ENCODE measurements at places on chromosomes 6 and 20.
A peak's percentile ranks its signal among the peaks of the same experiment; 100 is the strongest.

GRCh38 chr6:150302520-150303176, 66.2 kb upstream of the IYD start:
- no peak for DNase-seq

DNA sequence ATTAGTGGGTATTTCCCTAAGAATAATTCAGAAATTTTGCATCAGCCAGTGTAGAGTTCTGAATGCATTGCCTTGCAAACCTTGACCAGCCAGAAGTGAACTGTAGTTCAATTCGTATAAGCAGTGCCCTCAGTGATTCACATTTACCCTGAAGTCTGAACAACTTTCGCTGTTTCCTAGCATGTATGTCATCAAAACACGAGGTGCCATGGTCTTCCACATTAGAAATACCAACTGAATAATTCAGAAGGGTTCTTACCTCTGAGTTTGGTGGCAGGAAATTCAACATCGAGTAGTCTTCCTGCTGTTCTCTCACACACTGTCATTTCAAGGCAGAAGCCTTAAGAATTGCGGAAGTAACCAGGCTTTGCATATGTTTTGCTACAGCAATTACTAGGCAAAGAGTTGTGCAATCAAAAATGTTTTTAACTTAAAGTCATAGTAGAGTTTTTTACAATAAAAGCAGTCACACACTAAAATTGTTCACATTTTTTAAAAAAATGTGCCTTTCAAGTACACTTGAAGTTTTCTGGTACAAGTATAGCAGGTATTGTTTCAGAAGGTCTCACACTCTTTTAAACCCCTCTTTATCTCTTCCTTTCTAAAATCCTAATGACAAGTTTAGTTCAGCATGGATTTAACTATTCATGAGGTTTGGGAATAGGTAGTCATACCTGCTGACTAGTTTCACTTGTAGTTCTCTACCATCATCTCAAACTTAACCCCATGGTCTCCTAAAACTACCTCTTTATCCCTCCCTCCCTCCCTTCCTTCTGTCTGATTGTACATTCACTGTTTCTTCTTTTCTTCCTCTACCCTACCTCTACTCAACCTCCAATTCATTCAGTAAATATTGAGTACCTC, 118.3 kb downstream of the STXBP5 start:
- no peak for DNase-seq

DNA sequence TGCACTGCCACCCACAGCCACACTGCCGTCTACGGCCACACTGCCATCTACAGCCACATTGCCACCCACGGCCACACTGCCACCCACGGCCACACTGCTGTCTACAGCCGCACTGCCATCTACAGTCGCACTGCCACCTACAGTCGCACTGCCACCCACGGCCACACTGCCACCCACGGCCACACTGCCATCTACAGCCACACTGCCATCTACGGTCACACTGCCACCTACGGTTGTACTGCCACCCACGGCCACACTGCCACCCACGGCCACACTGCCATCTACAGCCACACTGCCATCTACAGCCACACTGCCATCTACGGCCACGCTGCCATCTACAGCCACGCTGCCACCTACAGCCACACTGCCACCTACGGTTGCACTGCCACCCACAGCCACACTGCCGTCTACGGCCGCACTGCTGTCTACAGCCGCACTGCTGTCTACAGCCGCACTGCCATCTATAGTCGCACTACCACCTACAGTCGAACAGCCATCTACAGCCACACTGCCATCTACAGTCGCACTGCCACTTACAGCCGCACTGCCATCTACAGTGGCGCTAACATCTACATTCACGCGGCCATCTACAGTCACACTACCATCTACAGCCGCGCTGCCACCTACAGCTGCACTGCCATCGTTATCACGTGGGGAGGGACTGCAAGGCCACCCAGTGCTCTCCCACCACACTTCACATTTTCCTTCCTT, 154.6 kb upstream of the AFDN start:
- DNase-seq, result no peak

DNA sequence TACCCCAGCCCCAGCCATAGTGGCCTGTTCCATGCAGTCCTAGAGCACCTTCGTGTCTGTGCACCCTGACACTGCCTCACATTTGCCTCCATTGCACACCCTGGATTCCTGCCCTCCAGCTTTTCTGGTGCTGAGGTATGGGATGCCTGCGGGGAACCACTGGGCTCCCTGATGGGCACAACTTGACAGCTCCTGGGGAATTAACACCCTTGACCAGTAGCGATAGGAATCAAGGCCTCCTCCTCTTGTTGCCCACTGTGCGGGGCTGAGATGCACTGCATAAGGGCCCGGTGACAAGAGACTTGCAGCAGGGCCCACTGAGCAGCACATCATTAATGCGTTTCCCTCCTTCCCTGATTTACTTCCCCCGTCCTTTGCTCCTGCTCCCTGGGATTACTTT, 235.6 kb upstream of the MOCS1 start:
- no peak for DNase-seq

GRCh38 chr6:141103246-141103645, 1029.5 kb upstream of the GJE1 start:
- DNase-seq, result no peak

GRCh38 chr20:40565682-40566040, 123.4 kb downstream of the MAFB start:
- no peak for DNase-seq

DNA sequence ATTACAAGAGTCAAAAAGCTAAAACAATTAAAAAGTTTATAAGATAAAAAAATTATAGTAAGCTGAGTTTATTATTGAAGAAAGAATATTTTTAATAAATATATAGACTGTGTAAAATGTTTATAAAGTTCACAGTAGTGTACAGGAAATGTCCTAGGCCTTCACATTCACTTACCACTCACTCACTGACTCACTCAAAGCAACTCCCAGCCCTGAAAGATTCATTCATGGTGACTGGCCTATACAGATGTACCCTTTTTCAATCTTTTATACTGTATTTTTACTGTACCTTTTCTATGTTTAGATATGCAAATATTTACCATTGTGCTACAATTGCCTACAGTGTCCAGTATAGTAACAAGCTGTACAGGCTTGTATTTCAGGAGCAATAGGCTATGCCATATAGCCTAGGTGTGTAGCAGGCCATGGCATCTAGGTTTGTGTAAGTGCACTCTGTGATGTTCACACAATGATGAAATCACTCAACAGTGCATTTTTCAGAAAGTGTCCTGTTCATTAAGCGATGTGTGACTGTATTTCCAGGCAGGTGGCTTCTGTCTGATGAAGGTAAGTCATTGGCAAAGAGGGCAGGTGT, 130.2 kb downstream of the BTBD3 start:
- peak; percentile 9 for DNase-seq

GRCh38 chr6:110523451-110524021, 47.1 kb upstream of the SLC22A16 start:
- no peak for DNase-seq

DNA sequence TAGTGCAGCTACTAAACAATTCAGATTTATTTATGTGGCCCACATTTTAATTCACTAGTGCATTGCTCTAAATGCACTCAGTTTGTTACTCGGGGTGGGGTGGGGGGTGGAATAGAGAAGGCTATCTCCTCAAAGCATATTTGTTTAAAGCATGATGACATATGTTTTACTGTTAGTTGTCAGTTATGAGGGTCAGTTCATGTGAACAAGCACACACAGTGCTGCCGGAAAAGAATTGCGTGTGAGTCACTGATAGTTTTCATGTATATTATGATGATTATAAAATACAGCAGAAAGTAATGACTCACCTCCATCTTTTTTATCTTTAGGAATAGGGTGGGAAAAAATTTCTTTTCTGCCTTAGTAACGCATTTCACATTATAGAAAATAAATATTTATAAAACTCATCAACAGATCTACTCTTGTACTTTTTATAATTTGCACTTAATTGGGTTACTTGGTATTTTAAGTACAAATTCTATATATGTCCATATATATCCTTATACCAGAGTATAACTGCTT, 42.2 kb upstream of the STXBP5 start:
- DNase-seq, result peak; percentile 90

GRCh38 chr6:34115403-34115795, 30.5 kb downstream of the GRM4 start:
- no peak for DNase-seq

Data from SHP77 treated with DMSO at 0.1 percent for 48 hours (cell line).